ENCODE measurements at places on chromosomes 3 and 15.

DNA sequence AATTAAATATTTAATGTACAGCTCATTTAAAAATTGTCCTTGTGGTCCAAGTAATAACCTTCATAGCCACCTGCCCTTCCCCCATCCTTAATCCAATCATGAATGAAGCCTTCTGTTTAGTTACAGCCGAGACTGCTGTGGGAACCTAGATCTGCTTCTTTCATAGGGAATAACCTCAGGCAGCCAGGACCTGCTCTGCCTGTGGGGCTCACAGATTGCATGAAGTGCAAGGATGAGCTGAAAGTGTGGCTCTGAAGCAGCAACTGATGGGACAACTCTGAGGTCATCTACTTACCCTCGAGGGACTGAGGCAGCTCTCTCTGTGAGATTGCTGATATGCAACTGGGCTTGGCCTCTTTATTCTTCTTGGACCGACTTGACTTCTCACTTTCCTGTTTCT is 169.8 kb downstream of the POTEB3 start:
- DNase-seq = no peak

GRCh38 chr15:25677719-25678499 is 185.2 kb downstream of the ATP10A start:
- no peak for DNase-seq

DNA sequence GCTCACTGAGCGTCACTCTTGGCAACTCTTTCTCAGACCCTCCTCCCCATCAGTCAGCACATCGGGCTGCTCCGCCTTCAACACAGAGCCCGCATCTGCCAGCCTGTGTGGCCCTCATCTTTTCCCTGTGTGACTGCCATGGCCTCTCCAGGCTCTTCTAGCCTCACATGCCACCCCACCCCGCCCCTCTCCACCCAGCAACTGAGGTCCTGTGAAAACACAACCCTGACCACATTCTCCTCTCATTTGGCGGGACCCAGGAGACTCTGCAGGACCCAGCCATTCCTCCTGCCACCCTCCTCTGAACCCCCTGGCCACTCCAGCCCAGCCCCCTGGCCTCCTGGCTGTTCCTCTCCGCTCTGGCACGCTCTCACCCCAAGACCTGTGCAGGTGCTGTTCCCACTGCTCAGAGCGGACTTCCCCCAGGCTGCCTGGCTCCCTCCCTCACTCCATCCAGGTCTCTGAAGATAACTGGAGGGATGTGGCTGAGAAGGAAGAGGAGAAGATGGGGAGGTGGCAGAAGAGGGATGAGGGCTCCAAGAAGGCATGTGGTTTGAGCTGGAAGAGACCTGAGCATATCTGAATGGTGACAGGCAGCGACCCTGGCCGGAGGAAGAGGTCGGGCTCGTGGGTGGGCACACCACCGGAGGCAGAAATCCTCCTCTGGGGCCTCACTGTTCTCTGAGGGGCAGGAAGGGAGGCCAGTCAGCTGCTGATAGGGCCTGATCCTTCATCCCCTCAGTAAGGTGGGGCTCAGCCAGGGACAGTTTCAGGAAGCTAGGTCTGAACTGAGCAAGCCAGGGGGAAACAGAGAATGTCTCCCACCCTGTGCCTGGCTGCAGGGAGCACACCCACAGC is 111.2 kb upstream of the RPL32 start:
- DNase-seq = no peak

- no peak for DNase-seq
Observed at GRCh38 chr3:155805204-155805801, 775 bp downstream of the C3orf33 start.

- no peak for DNase-seq
Observed at GRCh38 chr15:36371509-36371908, 207.9 kb upstream of the CDIN1 start.

- DNase-seq = no peak
Observed at GRCh38 chr3:153357436-153357835, 195.4 kb downstream of the RAP2B start.

GRCh38 chr3:66450390-66451022 is 50.3 kb downstream of the LRIG1 start:
- DNase-seq = no peak

DNA sequence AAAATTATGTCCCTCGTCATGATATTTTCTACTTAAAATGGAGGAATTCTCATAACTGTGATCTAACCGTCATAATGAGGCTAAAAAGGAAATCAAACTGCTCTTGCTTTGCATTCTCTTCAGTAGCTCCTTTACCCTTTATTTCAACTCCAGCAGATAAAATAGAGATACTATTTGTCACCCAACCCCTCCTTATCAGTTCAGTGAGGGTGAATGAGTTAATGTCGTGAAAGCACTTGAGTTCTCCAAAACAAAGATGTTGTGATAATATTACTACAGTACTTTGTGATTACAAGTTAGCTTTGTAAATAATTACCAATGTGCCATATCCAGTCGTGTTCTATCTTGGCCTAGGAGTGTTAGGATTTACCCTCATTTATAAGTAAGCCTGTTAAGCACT is 63.4 kb upstream of the ANKRD28 start:
- DNase-seq = no peak

GRCh38 chr3:71142441-71143161 is 440.9 kb downstream of the FOXP1 start:
- no peak for DNase-seq

DNA sequence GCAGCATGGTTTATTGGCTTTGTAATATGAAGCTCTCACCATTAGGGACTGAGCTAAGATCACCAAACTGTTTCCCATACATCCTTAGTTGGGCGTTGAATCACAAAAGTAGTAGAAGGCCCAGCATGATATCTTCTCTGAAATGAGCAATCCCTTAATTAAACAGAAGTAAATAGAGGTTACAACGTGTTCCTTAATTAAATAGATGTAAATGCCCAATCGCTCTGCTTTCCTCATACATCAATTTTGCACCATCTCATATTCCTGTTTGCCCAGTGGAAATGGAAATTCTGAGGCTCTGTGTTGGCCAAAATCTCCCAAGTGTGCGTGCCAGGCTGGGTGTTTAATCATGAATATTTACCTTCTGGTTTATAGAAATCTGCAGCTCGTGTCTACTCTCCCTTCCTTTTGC is 107.4 kb upstream of the FOXB1 start:
- no peak for DNase-seq

DNA sequence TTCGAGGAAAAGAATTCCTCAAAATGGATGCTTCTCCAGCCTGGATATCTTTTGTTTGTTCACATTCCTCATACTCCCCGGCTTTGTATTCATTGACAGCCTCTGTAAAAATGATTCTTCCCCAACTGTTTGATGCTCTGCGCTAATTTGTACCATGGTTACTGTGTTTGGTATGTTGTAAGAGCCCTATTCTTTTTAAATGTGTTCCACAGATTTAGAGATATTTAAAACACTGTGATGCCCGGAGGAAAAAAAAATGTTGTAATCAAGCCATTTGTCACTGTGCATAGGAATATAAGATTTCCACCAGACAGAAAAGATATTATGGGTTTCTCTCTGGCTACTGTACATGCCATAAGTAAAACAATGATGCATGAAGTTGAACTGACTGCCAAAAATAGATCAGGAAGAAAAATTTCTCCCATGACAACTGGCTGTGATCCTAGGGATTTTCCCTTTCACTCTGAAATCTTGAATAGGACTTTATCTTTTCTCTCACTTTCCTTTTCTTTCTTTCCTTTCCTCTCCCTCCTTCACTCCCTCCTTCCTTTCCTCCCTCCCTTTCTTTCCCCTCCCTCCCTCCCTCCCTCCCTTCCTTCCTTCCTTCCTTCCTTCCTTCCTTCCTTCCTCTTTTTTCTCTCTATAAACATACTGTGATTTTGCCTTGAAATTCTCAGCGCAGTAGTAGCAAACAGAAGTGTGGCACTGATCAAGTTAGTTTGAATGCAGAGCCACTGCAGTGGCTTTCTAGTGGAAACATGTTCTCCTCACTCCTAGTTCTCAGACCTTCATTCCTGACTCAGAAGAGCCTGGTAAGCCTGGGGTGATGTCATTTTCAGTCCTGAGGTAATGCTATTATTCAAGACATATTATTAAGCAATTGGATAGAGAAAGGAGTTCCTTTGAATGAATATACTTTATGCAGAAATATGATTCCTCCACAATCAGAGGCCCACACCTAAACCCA is 254.9 kb upstream of the TBL1XR1 start:
- no peak for DNase-seq

DNA sequence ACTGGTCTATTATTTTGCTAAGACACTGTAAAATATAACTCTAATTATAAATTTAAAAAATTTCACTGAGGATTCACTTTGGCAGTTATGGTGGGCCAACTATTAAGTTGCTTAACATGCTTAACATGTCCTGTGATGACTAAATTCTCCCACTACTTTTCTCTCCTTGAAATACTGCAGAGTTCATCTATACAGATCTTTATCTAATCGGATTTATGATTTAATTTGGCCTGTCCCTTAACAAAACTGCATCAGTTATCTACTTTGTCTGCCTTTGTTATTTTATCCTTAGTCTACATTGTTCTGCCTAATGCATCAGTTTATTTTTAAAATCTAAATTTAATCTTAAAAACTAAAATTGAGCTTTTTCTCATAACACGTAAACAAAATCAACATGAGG is 26.4 kb downstream of the CD96 start:
- no peak for DNase-seq

DNA sequence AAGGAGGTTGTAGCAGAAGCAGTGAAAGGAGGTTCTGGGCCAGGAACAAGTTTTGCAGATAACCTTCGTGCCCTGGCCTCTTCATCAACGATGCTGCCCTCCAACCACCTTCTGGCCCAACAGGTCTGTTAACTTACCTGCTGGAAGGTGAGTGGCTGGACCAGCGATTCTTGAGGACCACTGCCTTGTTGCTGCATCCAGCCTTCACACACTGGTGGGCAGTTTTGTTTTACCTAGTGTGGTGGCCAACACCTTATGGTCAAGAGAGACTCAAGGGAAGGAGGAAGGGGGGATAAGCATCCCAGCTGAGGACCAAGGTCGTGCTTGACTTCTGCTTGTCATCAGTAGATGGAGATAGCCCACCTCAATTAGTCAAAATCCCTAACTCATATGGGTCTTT is 7.8 kb upstream of the MAGEF1 start:
- no peak for DNase-seq

- no peak for DNase-seq
Observed at GRCh38 chr15:51253366-51253765, 85.0 kb downstream of the CYP19A1 start.

DNA sequence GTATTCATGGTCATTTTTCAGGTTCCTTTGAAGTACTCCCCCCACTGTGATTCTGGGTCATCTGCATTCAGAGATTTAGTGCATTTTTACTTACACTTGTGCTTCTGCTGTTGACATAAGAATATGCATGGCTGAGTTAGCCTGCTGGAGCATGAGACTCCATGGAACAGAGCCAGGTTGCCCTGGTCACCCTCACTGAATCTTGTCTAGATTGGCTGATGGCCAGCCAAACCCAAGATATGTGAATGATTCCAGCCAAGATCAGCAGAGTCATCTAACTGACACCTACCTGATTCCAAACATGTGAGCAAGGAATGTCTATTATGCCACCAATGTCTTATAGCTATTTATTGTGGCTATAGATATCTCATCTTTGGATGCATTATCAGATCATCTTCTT is 25.1 kb downstream of the DTWD1 start:
- DNase-seq = no peak

GRCh38 chr15:63476229-63476632 is 28.2 kb upstream of the USP3 start:
- no peak for DNase-seq

- DNase-seq = no peak
Observed at GRCh38 chr3:96106701-96107100, 707.7 kb upstream of the EPHA6 start.

DNA sequence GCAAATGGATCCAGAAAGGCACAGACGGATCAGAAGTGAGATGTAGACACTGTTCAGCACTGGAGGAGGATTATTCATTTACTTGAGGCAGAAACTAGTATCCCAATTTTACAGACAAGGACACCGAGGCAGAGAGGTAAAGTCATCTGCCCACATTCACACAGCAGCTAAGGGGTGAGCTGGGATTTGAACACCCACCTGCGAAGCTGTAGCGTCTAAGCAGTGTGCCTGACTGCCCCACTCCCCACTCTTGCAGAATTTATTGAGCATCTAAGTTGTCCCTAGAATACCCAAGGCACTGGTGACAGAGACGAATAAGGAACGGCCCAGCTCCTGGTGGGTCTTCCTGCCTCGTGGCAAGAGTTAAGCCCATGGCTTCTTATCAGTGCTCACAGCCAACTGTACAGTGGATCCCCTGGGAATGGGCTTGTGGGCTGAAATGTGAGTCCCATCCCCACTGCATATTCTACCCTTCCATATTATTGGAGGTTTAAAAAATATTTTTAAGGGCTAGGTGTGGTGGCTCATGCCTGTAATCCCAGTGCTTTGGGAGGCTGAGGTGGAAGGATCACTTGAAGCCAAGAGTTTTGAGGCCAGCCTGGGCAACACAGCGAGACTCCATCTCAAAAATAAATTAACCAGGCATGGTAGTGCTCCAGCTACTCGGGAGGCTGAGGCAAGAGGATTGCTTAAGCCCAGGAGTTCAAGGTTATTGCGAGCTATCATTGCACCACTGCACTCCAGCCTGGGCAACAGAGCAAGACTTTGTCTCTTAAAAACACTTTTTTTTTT is 77.6 kb downstream of the IQSEC1 start:
- no peak for DNase-seq

- no peak for DNase-seq
Observed at GRCh38 chr15:32834156-32834555, 116.4 kb downstream of the GREM1 start.

GRCh38 chr3:55755516-55756205 is 268.6 kb upstream of the WNT5A start:
- DNase-seq = no peak

DNA sequence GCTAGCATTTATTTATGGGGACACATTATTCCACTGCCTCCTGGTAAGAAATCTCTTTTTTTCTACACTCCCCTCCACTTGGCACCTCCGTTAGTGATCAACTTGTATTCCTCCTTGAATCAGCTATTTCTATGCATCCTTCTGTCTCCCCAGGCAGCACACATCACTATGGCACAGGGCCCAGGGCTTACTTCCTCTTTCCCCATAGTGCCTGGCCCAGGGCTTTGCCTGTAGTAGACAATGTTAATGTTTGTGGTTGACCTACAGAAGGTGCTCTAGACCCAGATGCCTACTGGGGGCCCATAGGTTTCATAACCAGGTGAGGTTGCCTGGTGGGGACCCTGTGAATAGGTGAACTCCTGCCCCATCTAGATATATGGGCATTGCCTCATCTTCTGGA is 44.9 kb downstream of the EPHB1 start:
- DNase-seq = no peak

DNA sequence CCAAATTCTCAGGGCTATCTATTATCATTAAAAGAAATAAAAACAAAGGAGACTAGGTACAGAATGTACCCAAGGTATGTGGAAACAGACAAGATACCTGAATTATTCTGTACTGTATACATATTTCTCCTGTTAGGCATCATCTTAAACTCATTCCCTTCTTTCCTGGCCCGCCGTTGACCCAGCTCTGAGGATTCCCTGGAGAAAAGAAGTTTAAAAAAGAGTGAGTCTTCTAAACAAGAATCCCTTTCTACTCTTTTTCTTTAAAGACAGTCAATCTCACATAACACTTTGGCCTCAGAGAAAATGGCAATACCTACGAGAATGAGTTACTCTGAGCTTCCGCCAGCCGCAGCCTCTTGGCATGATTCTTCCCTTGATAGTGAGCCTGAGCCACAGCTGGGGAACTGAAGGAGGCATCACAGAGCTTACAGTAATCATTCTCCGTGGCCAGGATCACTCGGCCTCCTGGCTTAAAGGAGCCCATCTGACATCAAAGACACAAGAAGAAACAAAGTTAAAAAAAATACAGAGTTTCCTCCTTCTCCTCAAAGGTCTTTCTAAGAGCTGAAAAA is 44.2 kb downstream of the ZMAT3 start:
- DNase-seq = no peak
